NCI-H1105 treated with DMSO at 0.1 percent for 48 hours (cell line): ENCODE measurements at places on chromosomes 11 and 22.

- no peak for DNase-seq
Measured at GRCh38 chr11:870127-870413, 27.4 kb downstream of the TSPAN4 start.

DNA sequence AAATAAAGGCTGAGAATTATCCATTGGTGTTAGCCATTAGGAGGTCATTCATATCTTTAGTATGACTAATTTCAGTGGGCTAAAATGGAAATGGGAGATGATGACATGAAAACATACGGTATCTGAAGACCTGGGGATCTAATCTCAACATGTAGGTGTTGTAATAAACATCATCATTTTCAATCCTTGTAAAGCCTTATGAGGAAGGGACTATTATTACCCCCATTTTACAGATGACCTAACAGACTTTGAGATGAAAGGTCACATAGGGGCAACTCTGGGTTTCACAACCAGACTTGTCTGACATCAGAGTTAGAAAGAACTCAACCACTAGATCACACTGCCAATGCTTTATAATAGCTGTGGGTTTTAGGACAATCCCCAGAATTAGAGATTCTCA, 34.8 kb upstream of the TMEM135 start:
- DNase-seq: no peak

DNA sequence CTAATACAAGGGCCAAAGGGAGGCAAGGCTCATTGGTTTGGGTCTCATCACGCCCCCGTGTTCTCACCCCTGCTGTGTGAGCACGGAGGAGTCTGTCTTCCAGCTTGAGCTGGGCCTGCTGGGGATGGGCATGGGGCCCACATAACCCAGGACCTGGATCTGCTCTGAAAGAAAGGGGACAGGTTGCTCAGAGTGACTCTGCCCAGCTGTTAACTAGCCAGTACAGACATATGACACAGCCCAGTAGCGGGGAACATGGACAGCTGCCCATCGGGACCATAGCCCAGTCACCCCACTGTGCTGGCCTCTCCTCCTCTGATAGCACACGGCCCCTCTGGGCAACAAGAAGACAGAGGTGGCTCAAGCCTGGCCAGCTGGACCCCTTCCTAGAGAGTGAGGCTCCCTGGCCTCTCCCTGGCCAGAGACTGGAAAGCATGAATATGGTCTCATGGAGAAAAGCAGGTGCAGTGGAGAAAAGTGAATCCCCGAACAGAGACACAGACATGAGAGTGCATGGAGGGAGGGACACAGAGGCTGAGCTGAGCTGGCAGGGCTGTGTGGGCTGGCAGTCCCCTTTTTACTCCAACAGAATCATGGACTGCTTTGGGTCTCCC, 973.9 kb downstream of the BRD1 start:
- DNase-seq: no peak

DNA sequence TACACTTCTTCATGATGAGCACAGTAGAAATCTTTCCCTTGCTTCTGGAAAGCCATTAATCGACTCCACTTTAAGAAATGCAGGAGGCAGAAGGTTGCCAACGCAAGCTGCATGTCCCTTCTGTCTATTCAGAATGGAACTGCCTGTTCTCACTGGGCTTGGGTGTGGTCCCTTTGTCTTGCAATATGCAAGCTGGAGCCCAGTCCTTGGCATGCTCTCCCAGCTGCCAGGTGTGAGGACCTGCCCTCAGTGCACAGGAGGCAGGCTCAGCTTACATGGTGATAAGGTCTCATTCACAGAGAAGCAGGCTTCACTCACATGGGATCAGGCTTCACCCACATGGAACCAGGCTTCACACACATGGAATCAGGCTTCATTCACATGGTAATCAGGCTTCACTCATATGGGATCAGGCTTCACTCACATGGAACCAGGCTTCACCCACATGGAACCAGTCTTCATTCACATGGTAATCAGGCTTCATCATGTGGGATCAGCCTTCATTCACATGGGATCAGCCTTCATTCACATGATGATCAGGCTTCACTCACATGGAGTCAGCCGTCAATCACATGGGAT, 59.2 kb upstream of the USP47 start:
- peak; percentile 53 for DNase-seq

DNA sequence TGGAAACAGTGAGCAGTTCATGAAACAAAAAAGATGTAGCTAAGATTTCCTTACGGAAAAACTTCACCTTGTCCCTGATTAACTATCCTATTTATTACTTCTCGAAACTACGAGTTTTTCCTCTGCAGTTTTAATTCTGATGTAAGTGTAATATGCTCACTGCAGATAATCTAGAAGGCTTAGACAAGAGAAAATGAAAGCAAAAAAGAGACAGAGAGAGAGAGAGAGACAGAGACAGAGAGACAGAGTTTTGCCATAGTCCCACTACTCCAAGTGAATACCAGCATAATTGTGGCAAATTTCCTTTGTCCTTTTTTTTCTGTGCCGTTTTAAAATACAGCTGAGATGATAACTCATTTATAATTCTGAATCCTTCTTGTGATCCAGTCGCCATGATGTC, 24.8 kb downstream of the FSHB start:
- no peak for DNase-seq

- peak; percentile 95 for DNase-seq
Measured at GRCh38 chr11:131370090-131370751, at the start of gene NTM. Gene NTM (plus strand): TSS chr11:131370615.

GRCh38 chr22:42399315-42400271, 32.6 kb downstream of the NFAM1 start:
- peak; percentile 98 for DNase-seq

DNA sequence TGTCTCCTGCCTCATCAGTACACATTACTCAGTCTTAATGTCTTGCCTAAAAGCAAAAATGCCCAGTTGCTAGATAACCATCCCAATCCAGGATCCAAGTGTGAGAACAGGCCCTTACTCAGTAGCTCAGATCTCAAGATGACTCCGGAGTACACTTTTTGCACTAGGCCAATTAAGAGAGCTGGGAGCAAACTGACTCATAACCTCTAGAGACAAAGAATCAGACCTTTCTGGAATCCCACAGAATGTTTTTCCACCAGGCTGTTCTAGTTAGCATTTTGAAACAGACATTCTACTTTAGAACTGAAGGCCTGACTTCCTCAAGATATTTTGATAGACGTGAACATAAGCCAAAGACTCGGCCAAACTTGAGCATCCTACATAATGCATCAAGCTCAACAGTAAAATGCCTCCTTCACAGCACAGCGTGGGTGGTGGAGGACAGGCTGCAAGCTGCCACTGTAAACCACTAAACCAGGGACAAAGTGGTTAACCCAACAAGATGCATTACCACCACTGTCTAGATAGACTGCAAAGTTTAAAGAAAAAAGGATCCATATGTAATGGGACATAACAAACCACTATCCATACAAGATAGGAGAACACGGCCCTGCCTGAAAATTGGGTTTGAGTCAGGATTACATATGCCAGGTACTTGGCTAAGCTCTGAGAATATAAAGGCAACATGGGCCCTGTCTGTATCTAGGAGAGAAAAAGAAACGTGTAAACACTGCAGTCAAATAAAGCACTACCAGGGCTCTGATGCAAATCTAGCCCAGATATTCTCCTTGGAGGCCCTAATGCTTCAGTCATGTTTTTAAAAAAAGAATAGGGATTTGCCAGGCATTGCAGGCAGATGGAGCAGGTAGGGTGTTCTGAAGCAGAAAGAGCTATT, 48.3 kb downstream of the MYH9 start:
- no peak for DNase-seq

GRCh38 chr11:131145791-131146190, 224.6 kb upstream of the NTM start:
- DNase-seq: no peak

DNA sequence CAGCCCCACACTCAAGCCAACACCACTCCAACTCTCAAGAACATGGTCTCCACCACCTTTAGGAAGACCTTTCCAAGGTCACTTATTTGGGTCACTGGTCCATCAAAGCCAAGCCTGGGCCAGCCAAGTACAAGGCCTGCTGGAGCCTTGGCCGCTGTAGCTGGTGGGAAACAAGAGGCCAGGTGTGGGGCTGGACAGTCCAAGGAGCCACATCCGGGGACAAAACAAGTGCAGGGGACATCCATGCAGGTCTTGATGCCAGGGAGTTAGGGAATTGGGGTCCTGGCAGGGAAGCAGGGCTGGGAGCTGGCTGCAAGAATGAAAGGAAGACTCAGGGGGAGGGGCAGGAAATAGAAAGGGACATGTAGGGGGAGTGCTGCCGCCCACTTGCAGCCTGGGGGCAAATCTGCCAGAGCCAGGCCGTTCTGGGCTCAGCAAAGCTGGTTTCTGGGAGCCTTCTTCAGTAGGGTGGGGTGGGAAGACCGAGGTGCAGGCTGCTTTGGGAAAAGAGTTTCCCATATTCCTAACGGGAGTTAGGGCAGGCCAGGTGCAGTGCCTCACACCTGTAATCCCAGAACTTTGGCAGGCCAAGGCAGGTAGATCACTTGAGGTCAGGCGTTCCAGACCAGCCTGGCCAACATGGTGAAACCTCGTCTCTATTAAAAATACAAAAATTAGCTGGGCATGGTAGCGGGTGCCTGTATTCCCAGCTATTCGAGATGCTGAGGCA, 69.5 kb upstream of the ATXN10 start:
- DNase-seq: no peak

GRCh38 chr11:8566613-8567210, 27.3 kb downstream of the STK33 start:
- DNase-seq: peak; percentile 61

DNA sequence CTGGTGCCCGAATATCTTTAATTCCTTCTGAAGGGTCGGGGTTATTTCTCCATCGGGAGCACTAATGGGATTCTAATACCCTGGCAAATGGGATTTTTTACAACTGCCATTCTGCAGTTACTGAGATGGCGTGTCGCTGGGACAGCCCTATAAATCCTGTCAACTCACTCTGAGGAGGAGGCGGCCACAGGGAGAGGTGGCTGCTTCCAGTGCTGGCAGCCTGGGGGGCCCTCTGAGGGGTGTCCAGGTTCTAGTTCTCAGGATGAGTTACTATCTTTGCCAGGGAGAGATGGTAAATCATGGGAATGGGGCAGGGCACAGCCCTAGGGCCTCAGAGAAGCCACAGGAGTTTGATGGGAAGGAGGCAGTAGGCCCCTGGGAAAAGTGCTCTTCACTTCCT, 135.9 kb downstream of the NTM start:
- no peak for DNase-seq

DNA sequence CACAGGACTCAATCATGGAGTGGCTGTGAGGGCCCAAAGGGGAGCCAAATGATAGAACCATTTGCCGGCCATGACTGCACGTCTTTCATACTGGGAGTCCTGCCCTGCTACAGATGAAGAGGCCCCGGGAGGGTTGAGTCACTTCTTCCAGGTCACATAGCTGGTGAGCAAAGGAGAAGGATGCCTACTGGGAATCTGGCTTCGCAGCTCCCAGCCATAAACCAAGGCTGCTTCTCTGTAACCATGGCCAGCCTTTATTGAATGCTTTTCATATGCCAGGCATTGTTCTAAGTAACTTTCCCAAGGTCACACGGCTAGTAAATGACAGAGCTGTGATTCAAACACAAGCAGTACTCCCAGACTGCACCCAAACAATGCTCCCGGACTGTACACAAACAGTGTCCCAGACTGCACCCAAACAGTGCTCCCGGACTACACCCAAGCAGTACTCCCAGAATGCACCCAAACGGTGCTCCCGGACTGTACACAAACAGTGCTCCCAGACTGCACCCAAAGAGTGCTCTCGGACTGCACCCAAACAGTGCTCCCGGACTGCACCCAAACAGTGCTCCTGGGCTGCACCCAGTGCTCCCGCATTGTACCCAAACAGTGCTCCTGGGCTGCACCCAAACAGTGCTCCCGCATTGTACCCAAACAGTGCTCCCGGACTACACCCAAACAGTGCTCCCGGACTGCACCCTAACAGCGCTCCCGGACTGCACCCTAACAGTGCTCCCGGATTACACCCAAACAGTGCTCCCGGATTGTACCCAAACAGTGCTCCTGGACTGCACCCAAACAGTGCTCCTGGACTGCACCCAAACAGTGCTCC, 89.8 kb downstream of the FBXO7 start:
- DNase-seq: no peak
